ENCODE measurements at places on chromosomes 4 and X. TPM values are rescaled to one million over a fixed set of nuclear protein-coding genes. Genes with fewer than 3 reads are reported as not detected.
A peak's percentile ranks its signal among the peaks of the same experiment; 100 is the strongest.

DNA sequence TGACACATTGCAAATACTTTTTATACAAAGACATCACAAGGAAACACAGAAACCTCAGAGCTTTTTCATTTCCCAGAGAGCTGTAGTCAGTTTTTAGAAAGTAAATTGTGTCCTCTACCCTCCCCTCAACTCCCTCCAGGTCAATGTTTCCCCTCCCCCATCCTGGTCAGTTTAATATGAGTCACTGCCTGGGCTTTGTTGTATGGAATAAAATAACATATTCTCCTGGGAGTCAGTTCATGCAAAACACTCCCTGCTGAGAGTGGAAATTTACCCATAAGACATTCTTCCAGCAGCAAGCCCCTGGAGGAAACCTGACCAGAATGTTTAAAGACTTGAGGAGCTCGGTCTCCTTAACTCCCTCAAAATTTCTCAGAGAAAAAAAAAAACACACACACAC is 270.1 kb upstream of the LDB2 start:
- no peak for DNase-seq

DNA sequence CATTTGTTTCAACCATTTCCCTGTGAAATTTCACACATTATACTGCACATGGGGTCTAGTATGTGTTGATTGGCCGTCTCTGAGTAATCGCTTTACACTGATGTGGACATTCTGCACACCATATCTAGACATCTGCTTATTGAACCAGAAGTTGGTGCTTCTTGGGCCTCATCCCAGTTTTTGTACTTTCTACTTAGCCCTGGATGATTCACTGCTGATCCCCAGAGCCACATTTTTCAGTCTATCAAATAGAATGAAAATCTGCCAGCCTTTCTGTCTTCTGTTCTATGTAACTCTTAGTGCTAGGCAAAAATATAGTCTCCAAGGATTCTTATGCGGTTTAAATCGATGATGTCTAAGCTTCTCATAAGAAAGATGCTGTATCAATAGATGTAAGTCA is 40.5 kb upstream of the RELL1 start:
- no peak for DNase-seq

- DNase-seq, result no peak
These were observed 220.3 kb upstream of the CTSO start for GRCh38 chr4:156173937-156174336.

- DNase-seq, result no peak
These were observed 261.4 kb downstream of the LDB2 start for GRCh38 chr4:16636912-16637630.

DNA sequence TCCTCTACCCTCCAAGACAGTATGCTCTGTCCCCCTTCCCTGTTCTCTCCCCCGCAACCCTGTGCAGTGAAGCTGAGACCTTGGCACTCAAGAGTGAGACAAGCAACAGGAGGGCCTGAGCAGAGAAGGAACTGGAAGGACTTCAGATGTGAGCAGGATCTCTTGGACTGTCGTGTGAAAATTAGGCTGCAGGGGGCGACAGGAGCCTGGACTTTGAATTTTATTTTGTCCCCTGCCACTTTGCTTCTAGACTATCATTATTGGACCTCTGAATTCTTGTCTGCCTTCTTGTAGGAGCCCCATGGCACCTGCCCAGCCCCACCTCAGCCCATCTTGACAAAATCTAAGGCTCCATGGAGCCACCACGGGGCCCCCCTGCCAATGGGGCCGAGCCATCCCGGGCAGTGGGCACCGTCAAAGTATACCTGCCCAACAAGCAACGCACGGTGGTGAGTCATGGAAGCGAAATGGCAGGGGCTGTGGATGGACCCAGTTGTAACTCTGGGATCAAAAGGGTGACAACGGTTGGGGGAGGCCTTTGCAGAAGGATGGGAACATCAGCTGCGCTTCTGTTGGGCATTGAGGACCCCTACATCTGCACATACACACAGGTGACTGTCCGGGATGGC is 1.7 kb downstream of the ARAF start:
- no peak for DNase-seq

DNA sequence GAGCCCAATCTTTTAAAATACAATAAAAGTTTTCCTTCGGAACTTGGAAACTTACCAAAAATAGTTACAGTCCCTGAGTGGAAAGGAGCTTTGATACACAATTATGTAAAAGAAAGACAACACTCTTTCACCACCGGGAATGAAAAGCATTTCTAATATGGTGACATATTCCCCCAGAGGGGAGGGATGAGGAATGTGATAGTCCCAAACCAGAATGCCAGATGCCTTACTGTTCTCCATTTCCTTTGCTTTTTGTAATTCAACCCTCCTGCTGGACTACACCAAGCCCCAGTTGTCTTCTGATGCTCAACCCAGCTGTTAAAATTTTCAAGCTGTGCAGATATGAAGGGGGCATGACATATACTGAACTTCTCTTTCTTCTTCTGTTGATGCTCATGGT is 4.1 kb downstream of the PRIMPOL start:
- DNase-seq, result no peak

DNA sequence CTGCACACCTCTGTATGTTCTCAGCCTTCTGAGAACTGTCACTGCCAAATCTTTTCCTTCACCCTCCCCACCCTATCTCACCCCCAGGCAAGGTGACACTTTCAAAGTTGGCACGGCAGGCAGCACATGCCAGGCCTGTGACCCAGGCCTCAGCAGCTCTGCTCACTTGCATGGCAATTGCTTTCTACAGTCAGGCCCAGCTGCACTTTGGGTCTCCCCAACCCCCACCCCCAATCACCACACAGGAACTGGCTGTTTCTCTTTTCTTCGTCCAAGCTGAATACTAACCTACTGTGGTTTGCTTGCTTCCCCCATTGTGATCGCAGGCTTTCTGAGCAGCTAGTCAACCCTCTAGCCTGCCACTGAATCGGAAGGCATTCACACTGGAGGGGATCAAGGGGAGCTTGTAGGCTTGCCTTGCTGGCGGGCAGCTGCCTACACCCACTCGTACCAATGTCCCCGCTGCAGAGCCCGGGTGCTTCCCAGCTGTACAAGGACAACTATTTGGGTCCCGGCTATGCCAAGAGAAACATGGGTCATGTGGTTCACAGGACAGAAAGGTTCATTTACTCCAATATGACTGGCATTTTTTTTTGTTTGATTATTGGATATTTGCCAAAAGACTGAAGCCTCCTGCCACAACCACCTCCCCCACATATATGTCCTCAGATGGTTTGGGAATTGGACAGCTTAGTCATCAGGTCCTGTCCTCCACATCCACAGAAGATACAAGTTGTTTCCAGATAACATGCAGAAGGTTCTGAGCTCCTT is 28.1 kb downstream of the SLC25A43 start:
- DNase-seq, result peak; percentile 2

GRCh38 chr4:184616633-184617551 is 32.4 kb downstream of the CASP3 start:
- DNase-seq, result peak; percentile 13

DNA sequence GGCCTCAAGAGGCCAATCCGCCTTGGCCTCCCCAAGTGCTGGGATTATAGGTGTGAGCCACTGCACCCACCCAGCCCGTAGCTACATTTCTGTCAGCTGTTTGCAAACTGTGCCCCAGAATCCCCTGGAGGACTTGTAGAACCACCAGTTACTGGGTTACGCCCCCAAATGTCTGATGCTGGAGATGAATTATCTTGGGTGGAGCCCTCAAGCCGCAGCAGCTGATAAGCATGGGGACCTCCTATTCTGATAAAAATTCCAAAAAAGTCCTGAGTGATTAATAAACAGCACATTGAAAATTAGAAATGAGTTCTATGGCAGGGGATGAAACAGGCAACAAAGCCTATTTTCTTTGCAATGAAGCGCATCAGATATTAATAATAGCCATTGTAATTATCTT is 105.0 kb downstream of the PTTG2 start:
- DNase-seq, result no peak

DNA sequence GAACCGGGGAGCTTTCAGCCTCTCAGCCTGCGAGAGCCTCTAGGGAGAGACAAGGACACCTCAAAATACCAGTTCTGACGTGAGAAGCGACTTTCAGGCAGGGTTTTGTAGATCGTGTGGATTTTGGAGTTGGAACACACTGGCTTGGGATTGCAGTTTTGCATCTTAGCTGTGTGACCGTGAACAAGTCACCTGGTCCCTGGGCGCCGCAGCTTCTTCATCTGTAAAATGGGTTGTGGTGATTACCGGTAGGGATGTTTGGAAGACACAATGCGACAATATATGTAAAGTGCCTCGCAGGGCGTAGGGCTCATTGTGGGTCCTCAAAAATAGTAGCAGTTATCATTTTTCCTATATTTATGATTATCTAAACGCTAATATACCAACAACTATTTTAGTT is 43.7 kb upstream of the STOX2 start:
- DNase-seq, result no peak

DNA sequence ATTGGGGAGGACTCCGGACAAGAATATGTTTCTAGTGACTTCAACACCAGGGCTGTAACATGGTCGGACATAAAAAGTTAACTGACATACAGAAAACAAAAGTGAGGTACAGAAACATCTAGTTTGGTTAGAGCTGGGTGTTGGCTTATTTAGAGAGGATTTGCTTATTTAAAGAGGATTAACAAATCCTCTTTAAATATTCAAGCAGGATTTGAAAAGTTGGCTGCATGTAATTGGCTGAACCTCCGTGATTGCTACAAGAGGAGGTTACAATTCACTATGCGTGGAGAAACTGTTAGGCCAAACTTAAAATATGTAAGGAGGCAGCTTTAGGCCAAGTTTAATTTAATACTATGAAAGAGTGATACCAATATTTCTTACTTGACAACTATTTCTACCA is 2707.4 kb downstream of the ARAP2 start:
- DNase-seq, result no peak

- no peak for DNase-seq
These were observed 3.7 kb upstream of the TEX13D start for GRCh38 chrX:124328765-124329164.

DNA sequence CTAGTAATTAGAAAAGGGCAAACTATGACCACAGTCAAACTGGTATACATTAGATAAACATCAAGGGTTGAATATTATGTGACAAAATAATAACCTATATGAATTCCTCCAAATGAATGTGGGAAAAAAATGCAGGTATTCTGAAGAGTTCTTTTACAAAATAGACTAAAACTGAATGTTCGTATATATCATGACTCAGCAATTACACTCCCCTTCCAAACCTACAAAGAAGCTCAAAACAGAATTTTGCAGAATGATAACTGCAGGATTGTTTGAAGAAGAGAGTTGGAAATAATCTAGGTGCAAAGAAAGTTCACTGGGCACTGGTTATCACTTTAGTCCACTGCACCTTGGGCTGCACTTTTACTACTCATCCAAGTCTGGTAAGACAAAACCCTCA is 134.1 kb downstream of the GABRG1 start:
- no peak for DNase-seq

GRCh38 chrX:136616987-136617685 is 30.8 kb upstream of the CD40LG start:
- DNase-seq, result no peak

GRCh38 chr4:12852338-12853307 is 631.5 kb downstream of the RAB28 start:
- DNase-seq, result no peak

GRCh38 chr4:143133977-143134376 is 50.7 kb upstream of the USP38 start:
- no peak for DNase-seq

- no peak for DNase-seq
These were observed 29.7 kb downstream of the SLIT2 start for GRCh38 chr4:20281453-20281852.

DNA sequence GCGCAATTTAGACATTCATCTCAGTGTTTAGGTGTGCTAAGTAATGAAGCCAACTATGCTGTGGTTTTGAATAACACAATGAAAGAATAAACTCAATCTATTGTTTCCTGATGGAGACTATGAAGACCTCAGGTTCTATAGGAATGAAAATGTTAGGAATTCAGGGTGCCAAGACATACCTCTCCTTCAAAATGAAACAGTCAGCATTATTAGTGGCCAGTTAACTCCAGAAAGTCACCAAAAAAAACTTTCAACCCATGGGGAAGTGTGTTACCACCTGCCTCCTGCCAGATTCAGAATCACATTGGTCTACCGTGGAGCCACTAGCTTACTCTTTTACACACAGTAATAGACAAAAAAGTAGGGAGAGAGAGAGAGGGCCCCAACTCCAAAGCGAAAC is 352.9 kb downstream of the GABRG1 start:
- no peak for DNase-seq

GRCh38 chrX:11768039-11768438 is 10.0 kb downstream of the MSL3 start:
- DNase-seq, result no peak

Gene PNMA6A
- polyA plus RNA-seq, result 0.04 TPM

Gene NXF2
- polyA plus RNA-seq, result not detected

Gene TBC1D9
- 13.6 TPM for polyA plus RNA-seq

Gene SH3D19
- polyA plus RNA-seq, result not detected

Gene ARMCX2
- 0.27 TPM for polyA plus RNA-seq

Gene TCEANC
- polyA plus RNA-seq, result 1.9 TPM

Gene NIPAL1
- 0.29 TPM for polyA plus RNA-seq

Gene DCAF8L2
- polyA plus RNA-seq, result not detected

Gene PASD1
- not detected for polyA plus RNA-seq

Gene SORCS2
- polyA plus RNA-seq, result not detected

Gene CLCN4
- 1.9 TPM for polyA plus RNA-seq

Gene GAB3
- 6.2 TPM for polyA plus RNA-seq

Measured in CD14-positive monocyte (primary cell).